Thoracic aorta (tissue), 2 donors: ENCODE measurements at places on chromosomes 7 and 10. TPM values are rescaled to one million over a fixed set of nuclear protein-coding genes. Genes with fewer than 3 reads are reported as not detected.

Gene NEUROD6
- total RNA-seq: not detected

GRCh38 chr7:85287106-85287825 lies 100.4 kb upstream of the SEMA3D start:
- H3K4me3 ChIP-seq: no peak overlapping the region
- DNase-seq: no peak
- peaks cover 6% of the 10 kb centered on the region for H3K4me1 ChIP-seq
- H3K27ac ChIP-seq: no peak overlapping the region
- no peaks in the 10 kb centered on the region for H3K27me3 ChIP-seq

DNA sequence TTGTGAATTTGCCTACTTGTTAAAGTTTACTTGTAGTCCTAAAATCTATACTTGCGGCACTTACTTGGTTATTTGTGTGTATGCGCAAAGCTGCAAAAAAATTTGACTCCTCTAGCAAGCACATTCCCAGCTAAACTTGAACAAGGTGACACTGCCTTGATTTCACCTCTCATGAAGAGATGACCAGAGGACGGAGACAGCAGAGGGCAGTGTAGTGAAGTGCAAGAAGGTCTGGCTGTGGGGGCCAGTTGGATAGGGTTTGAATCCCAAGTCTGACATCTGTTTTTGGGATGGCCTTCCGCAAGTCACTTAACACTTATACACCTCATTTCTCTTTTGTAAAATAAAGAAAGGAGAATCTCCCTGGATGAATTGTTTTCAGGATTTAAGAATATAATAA lies 15.7 kb downstream of the SLK start:
- no peaks in the 10 kb centered on the region for H3K27me3 ChIP-seq
- H3K4me1 ChIP-seq: peaks cover 32% of the 10 kb centered on the region
- H3K36me3 ChIP-seq: no peaks in the 10 kb centered on the region
- no peak overlapping the region for H3K4me3 ChIP-seq

Gene TNPO3
- total RNA-seq: 28.6 TPM

GRCh38 chr7:130697820-130698219 lies 11.5 kb upstream of the TSGA13 start:
- DNase-seq: no peak
- H3K4me1 ChIP-seq: no peaks in the 10 kb centered on the region
- no peaks in the 10 kb centered on the region for H3K27me3 ChIP-seq
- no peak overlapping the region for H3K27ac ChIP-seq

DNA sequence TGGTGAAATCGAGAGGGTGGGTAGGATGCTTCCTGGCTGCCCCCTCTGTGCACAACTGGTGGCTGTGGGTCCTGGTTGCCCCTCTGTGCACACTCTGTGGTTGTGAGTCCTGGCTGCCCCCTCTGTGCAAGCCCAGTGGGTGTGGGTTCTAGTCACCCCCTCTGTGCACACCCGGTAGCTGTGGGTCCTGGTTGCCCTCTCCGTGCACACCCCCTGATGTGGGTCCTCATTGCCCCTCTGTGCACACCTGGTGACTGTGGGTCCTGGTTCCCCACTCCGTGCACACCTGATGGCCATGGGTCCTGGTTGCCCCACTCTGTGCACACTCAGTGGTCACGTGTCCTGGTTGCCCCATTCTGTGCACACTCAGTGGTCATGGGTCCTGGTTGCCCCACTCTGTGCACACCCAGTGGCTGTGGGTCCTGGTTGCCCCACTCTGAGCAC lies 20.3 kb upstream of the RET start:
- no peaks in the 10 kb centered on the region for H3K36me3 ChIP-seq
- DNase-seq: no peak
- H3K4me1 ChIP-seq: no peaks in the 10 kb centered on the region
- no peak overlapping the region for H3K4me3 ChIP-seq
- no peaks in the 10 kb centered on the region for H3K27me3 ChIP-seq

- H3K4me3 ChIP-seq: no peak overlapping the region
- no peak overlapping the region for H3K27ac ChIP-seq
- no peak for DNase-seq
- no peaks in the 10 kb centered on the region for H3K4me1 ChIP-seq
- H3K27me3 ChIP-seq: no peaks in the 10 kb centered on the region
These were observed 67.5 kb upstream of the SORCS1 start for GRCh38 chr10:107232013-107232412.

DNA sequence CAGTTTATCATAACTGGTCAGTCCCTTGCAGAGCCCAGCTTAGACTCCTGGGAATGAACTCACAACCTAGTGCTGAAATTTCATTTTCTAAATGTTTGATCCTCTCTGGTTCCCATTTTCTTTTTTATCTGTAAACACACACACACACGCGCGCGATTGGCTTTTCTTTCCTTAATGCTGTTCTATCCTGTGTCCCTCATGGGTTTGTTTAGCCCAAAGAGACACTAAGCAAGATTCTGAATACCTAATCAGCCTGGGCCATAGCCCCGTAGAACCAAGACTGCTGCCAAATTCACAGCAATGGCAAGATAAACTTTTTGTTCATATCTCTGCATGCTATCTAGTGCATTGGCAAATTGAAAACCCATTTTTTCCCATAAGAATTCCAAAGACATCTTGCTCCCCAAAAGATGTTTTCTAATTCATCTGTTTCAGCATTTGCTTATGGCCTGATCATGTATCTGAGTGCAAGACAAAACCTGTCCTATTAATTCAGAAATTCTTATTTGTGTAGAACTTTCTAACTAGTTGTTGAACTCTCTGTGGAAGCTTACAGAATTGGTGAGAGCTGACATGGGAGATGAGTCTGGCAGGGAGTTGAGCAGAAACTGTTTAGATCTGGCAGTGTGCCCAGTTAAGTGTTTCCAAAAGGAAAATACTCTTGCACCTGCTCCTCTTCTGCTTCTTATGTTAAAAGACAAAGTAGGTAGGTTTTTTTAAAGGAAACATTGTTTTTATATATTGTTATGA lies 1.8 kb upstream of the IFIT1 start:
- H3K4me3 ChIP-seq: no peak overlapping the region
- no peaks in the 10 kb centered on the region for H3K27me3 ChIP-seq
- no peak overlapping the region for H3K27ac ChIP-seq
- peaks cover 27% of the 10 kb centered on the region for H3K4me1 ChIP-seq
- H3K36me3 ChIP-seq: no peaks in the 10 kb centered on the region

DNA sequence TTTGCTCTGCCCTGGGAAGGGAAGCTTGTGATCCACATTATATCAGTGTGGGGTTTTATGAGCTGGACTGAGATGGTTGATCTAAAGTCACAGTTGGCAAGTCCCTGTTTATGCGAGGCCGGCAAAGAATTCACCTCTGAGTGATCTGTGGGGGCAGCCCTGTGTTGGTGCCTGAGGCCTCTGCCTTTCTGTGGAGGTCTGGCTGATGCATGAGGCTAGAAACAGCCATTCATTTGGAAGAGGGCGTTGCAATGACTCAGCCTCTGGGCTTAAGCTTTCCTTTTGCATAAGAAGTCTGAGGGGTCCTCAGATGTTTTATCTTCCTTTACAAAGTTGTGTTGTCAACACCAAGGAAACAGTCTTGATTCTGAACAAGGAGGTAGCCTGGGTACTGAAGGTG lies 126.9 kb downstream of the MGMT start:
- DNase-seq: no peak
- no peaks in the 10 kb centered on the region for H3K27me3 ChIP-seq
- H3K27ac ChIP-seq: no peak overlapping the region

DNA sequence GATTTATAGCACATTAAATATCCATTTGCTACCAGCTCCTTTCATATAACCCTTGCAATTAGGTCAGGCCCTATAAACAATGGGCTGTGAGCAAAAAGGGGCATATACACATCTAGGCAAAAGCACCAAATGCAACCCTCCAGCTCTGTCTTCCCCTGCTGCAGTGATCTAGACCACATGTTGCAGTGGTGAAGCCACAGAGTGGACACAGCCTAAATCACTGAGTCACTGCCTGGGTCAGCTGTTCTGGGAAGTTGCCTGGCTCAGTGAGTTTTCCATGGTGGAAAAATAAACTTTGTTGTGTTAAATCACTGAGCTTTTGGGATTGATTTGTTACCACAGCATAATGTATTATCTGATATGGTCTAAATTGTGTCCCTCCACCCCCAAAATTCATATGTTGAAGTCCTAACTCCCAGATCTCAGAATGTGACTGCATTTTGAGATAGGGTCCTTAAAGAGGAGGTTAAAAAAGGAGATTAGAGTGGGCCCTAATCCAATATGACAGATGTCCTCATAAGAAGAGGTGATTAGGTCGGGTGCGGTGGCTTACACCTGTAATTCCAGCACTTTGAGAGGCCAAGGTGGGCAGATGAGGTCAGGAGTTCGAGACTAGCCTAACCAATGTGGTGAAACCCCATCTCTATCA lies 70.4 kb downstream of the ZFAND4 start:
- DNase-seq: no peak
- H3K4me3 ChIP-seq: no peak overlapping the region
- no peaks in the 10 kb centered on the region for H3K4me1 ChIP-seq
- no peaks in the 10 kb centered on the region for H3K36me3 ChIP-seq
- H3K27me3 ChIP-seq: no peaks in the 10 kb centered on the region

DNA sequence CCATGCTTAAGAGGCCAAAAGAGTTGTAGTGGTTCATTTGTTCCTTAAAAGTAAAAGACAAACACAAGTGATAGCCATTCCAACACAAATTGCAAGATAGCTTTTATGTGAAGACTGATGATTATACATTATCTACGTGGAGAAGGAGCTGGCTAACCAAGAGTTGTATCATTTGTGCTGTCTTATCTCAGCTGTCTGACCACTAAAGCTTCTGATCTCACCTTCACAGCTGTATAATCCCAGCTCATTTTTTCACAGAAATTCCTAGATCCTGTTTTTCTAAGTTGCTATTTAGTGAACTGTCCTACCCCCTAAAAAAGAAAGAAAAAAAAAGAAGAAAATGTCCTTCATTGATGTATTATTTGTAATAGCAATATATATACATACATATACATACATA lies 9.8 kb downstream of the USP6NL start:
- DNase-seq: no peak
- H3K4me3 ChIP-seq: no peak overlapping the region
- no peaks in the 10 kb centered on the region for H3K36me3 ChIP-seq
- H3K27ac ChIP-seq: no peak overlapping the region
- no peaks in the 10 kb centered on the region for H3K4me1 ChIP-seq
- H3K27me3 ChIP-seq: no peaks in the 10 kb centered on the region

DNA sequence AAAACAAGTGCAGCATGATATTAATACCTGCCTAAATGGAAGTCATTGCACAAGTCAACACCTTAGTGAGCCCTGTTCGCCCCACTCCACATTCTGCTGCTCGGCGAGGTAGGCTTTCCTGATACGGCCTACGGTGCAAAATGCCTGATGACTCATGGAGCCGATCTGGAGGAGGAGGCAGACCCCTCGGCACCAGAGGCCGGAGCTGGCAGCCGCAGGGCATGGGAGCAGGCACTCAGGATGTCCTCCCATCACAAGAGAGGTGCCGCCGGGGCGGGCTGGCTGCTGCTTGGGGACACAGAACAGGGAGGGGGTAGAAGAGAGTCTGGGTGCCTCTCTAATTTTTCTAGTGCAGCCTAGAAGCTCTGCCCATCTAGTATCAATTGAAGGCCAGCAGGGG lies 418.5 kb upstream of the MGMT start:
- H3K4me1 ChIP-seq: peaks cover 11% of the 10 kb centered on the region
- DNase-seq: no peak
- H3K4me3 ChIP-seq: no peak overlapping the region
- no peaks in the 10 kb centered on the region for H3K36me3 ChIP-seq
- H3K27ac ChIP-seq: no peak overlapping the region

DNA sequence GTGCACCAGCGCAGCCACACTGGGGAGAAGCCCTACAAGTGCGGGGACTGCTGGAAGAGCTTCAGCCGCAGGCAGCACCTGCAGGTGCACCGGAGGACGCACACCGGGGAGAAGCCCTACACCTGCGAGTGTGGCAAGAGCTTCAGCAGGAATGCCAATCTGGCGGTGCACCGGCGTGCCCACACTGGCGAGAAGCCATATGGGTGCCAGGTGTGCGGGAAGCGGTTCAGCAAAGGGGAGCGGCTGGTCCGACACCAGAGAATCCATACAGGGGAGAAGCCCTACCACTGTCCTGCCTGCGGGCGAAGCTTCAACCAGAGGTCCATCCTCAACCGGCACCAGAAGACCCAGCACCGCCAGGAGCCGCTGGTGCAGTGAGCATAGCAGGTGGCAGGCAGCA lies 12.9 kb downstream of the ZSCAN25 start:
- no peak overlapping the region for H3K27ac ChIP-seq
- H3K36me3 ChIP-seq: peaks cover 54% of the 10 kb centered on the region
- H3K4me3 ChIP-seq: no peak overlapping the region

DNA sequence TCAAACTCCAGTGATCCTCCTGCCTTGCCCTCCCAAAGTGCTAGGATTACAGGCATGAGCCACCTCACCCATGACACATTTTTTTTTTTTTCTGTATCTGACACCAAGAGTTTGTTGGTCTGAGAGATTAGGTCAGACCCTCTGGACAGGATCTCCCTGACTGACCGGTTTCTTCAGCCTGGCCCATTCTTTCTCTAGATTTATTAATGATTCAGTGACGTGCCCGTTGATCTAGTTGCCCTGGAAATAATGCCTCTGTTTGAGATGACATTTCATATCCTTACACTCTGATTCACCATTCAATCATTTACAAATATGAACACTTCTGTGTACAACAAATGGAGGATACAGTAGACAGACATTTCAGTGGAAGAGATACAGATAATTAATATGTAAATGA lies 1.4 kb upstream of the ZNF212 start:
- H3K4me3 ChIP-seq: no peak overlapping the region
- no peaks in the 10 kb centered on the region for H3K36me3 ChIP-seq
- H3K4me1 ChIP-seq: peaks cover 23% of the 10 kb centered on the region
- no peak for DNase-seq
- H3K27me3 ChIP-seq: no peaks in the 10 kb centered on the region

DNA sequence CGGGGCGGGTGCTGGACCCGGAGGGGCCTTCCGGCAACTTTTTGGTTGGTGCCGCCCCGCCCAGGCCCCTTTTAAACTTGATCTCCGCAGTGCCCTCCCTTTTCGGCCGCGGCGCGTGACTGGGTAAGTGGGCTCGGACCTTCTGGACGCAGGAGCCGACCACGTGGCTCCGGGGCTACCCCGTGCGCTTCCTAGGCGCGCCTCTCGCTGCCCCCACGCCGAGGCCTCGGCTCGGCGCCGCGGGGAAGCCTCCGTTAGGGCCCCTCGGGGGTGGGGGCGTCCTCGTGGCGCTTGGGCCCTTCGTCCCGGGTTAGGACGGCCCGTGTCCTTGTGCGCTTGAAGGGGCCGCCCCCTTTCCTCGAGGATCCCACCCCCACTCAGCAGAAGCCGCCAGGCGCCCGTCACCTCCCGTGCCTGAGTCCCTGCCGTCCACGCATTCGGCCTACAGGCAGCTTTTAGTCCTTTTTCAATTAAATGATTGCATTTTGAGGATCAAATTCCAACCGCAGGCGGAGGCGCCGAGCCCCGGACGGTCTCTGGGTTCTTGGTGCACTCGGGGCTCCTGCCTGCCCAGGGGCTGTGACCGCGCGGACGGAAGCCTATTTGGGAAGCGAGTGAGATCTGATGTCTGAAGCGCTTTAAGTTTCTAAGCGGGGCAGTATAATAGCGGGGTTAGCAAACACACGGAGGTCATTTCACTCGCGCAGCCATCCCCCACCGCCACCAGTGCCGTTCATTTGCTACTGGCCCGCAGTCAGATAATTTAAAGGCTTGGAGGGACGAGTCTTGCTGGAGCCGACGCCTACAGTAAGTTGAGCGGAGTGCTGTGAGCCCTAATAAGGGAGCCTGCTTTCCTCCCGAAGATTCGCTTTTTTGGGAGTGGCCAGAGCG lies 31.8 kb upstream of the TOMM7 start:
- no peaks in the 10 kb centered on the region for H3K27me3 ChIP-seq
- no peaks in the 10 kb centered on the region for H3K36me3 ChIP-seq
- H3K27ac ChIP-seq: peak overlapping the region; percentile 89
- H3K4me1 ChIP-seq: peaks cover 36% of the 10 kb centered on the region
- peak overlapping the region; percentile 92 for H3K4me3 ChIP-seq
- DNase-seq: peak; percentile 66
